Pancreas (tissue), 10 donors: ENCODE measurements at places on chromosomes 4 and X. TPM values are rescaled to one million over a fixed set of nuclear protein-coding genes. Genes with fewer than 3 reads are reported as not detected.

GRCh38 chr4:53706422-53707032 is 115.2 kb upstream of the LNX1 start:
- DNase-seq = no peak

DNA sequence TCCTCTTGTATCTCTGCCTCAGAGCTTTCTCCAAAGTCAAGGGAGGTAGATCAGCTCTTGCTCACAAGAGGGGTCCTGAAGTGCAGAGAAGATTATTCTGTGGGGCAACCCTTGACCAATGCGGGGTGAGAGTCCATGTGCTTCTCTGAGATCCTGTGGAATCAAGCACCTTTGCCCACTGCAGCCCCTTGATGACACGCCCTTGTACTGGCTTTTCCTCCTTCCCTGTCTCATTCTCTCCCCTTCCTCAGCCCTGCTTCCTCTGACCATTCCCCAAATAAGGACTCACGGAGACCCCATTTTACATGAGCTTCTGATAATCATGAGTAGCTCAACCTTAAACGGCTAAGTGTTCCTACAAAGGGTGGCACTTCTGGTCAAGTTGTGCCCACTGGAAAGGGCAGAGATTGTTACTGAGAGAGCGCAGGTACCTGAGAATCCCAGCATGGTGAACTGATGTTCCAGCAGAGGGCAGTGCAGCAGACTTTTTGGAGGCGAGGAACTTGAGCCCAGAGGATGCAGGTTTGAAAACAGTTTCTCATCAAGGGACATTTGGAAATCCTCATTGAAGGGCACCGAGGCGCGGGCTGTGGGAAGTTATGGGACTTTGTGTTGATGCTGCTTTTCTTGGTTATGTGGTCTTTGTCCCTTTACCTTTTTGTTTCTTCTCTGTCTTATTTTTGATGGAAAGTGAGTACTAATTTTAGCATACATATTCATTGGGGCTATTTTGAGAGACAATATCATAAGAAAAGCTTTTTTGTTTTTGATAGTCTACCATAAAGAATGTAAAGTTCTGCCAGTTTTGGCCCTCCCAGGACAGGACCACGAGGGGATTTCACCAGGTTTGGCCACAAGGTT is 201.3 kb downstream of the RBM46 start:
- no peak for DNase-seq

GRCh38 chrX:153667956-153668396 is 5.6 kb downstream of the PNCK start:
- DNase-seq = peak; percentile 94

DNA sequence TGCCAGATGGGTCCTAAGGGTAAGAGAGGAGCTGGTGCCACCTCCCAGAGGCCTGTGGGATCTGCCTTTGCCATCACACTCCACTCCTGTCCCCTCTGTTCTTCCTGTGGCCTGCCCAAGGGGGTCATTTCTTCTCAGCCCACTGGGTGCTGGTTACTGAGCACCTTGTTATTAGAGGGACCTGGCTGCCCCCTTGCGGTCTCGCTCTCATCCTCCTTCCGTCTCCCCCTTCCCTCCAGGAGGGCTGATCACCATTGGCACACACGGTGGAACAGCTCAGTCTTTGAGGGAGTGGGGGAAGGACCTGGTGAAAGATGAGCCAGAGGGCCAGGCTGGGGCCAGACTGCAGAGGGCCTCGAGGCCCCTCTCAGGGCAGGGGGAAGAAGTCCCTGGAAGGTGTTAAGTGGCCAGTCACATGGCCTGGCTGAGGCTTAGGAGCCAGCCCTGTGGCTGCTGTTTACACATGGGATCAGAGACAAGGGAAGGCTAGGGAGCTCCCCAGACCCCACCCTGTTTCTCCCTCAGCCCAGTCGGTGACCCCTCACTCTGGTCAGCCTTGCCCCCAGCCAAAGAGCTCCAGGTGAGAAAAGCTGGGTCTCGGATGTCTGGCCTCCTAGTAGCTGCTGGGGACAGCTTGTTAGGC is 68.1 kb downstream of the MTMR1 start:
- no peak for DNase-seq

- DNase-seq = no peak
Measured at GRCh38 chr4:141962486-141962885, 326.1 kb downstream of the IL15 start.

DNA sequence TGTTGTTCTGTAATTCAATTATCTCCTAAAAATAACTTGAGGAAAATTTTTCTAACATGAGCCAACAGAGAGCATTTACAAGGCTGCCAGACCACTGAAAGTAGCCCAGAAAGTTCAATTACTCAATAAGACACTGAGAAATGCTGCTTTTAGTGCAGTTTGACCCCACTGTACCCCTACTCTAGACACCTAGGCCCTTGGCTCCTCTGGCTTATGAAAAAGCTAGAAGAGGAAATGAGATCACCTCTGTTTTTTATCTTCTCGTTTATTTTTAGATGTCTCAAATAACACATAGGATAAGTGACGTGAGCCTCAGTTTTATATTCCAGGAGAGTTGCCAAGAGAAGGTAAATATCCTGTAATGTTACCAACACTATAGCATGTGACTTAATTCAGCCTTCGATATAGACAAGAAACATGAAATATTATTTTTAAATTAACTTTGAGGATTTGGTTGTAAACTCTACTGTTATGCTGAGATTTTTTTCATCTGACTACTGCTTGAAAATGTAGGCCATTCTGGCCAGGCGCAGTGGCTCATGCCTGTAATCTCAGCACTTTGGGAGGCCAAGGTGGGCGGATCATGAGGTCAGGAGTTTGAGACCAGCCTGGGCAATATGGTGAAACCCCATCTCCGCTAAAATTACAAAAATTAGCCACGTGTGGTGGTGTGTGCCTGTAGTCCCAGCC is 24.4 kb downstream of the TNIP3 start:
- DNase-seq = no peak

DNA sequence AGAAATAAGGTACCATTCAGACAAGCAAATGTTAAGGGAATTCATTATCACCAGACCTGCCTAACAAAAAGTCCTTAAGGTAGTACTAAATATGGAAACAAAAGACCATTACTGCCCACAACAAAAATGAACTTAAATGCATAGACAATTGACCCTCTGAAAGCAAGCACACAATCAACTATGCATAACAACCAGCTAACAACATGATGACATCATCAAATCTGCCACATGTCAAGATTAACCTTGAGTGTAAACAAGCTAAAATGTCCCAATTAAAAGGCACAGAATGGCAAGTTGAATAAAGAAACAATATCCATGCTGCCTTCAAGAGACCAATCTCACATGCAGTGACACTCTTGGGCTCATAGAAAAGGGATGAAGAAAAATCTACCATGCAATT is 160.7 kb upstream of the CPXCR1 start:
- no peak for DNase-seq

- DNase-seq = no peak
Measured at GRCh38 chr4:174420316-174420715, 102.0 kb downstream of the HPGD start.

DNA sequence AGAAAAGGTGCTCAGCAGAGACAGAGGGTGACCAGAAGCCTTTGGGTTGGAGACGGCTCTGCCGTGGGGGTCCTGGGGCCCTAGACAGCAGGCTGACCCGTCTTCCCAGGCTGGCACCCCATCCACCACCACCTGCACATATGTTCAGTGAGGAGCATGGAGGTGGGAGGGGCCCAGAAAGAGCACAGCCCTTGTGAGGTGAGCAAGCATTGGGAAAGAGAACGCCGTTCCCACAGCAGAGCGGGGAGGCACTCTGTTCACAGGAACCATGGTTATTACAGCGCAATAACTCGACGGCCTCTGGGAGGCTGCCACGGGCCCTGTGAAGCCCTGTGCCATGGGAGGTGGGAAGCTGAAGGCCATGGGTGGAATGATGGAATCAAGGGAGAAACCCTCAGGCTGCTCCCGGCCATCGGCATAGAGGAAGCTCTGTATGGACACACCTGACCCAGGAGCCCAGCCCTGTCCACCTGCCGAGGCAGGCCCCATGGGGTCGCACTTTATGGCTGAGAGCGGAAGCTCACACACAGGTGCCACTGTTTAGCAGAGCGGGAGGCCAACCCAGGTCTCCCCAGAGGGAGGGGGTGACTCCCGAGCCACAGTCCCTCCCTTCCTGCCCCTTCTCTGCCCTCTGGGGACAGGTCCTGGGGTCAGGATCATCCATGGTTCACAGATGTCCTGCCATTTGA is 93.5 kb upstream of the AFAP1 start:
- no peak for DNase-seq

GRCh38 chr4:153232768-153233167 is 28.5 kb downstream of the TRIM2 start:
- DNase-seq = no peak

DNA sequence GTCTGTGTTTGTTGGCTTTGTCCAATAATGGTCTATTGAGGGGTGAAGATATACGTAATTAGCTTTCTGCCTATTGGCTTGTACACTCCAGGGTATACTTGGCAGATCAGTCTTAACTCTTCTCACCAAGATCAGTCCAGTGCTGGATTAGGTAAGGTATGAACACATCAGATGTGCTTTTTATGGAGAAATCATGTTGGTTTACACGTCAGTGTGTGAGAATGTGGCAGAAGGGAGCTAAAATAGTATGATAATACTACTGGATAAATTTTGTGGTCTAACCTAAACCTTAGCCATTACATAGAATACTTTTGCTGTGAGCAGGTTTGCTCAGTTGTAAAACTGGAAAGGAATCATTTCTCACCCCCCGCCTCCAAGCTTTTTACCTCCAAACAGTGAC is 4.2 kb downstream of the PDHA1 start:
- no peak for DNase-seq

DNA sequence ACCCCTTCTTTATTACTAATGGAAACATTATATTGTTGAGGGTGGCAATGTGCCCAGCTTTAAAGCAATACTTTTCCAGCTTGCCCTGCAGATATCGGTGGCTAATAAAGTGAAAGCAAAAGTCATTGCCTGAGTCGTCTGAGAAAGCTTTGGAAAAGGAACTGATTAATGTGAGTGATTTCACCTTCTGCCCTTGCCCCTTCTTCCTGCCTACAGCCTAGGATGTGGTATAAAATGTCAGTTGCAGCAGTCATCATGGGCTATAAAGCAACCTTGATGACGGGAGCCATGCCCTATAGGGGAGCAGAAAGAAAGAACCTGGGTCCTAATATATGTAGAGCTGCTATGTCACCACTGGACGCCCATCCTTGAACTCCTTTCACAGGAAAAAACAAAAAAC is 132.4 kb upstream of the USP9X start:
- no peak for DNase-seq

- no peak for DNase-seq
Measured at GRCh38 chr4:94126669-94127068, 81.0 kb upstream of the SMARCAD1 start.

- DNase-seq = no peak
Measured at GRCh38 chr4:101155945-101156344, 191.4 kb downstream of the PPP3CA start.

- DNase-seq = no peak
Measured at GRCh38 chr4:60885011-60885410, 315.1 kb upstream of the ADGRL3 start.

GRCh38 chrX:124280294-124280902 is 52.1 kb upstream of the TEX13D start:
- DNase-seq = no peak

DNA sequence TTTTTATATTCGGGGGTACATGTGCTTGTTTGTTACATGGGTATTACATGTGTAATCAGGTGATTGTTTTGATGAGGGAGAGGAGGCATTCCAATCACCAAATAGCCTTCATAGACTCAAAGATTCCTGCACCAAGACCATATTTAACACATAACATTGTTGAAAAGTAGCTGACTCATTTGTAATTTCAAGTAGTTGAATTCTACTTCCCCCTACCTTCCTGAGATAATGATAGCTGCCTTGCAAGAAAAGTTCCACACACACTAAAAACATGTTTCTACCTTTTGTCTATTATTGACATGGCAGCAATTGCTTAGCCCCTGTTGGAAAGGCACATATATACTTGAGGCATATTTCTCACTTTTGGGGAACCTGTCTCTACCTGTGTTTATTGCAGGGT is 16.1 kb downstream of the PGAM4 start:
- DNase-seq = no peak

DNA sequence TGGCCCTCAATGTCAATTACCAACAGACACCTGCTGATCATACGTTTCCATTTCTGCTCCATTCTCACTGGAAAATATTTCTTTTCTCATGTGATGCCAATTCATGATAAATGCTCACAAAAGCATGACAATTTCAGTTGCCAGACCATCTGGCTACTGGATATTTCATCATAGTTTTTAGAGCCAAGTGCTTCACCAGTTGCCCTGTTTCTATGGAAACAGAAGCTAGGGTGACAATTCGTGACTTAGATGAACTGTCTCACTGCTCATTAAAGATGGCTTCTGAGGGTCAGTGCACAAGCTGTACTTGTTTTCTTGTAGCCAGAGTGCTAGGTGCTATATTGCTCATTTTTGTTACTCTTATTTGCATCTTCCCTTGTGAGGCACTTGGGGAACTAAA is 184.9 kb downstream of the COMMD8 start:
- DNase-seq = no peak

- no peak for DNase-seq
Measured at GRCh38 chr4:118175506-118175905, 141.2 kb downstream of the NDST3 start.

DNA sequence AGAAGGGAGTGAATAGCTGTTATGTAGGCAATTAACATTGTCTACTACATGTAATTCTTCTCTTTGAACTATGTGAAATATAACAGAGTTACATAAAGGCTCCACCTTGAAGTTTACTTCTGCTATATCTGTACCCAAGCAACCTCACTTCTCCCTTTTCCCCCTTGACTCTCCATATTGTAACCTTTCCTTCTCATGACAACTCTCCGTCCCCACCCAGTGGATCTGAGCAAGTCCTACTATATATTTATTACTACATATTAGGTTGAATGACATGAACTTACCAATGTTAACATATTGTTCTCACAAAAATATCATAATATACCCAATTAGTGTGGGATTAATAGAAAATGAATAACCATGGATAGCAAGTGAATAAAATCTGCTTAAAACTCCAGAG is 93.2 kb upstream of the ATP8A1 start:
- DNase-seq = no peak

Gene PALLD
- 9.7 TPM for total RNA-seq

Gene FAT1
- 54.8 TPM for total RNA-seq

Gene NR3C2
- total RNA-seq = 12.3 TPM

Gene SHOX
- not detected for total RNA-seq

Gene CT45A2
- total RNA-seq = not detected

Gene TLR3
- total RNA-seq = 5.8 TPM

Gene HPGD
- total RNA-seq = 1.0 TPM

Gene HDX
- 3.3 TPM for total RNA-seq

Gene PPP4R3C
- not detected for total RNA-seq

Gene TRIM60
- total RNA-seq = not detected

Gene PRDX4
- 222 TPM for total RNA-seq

Gene CLTRN
- total RNA-seq = 0.79 TPM

Gene GDI1
- 61.4 TPM for total RNA-seq
